ENCODE measurements at places on chromosomes 3 and 15.

DNA sequence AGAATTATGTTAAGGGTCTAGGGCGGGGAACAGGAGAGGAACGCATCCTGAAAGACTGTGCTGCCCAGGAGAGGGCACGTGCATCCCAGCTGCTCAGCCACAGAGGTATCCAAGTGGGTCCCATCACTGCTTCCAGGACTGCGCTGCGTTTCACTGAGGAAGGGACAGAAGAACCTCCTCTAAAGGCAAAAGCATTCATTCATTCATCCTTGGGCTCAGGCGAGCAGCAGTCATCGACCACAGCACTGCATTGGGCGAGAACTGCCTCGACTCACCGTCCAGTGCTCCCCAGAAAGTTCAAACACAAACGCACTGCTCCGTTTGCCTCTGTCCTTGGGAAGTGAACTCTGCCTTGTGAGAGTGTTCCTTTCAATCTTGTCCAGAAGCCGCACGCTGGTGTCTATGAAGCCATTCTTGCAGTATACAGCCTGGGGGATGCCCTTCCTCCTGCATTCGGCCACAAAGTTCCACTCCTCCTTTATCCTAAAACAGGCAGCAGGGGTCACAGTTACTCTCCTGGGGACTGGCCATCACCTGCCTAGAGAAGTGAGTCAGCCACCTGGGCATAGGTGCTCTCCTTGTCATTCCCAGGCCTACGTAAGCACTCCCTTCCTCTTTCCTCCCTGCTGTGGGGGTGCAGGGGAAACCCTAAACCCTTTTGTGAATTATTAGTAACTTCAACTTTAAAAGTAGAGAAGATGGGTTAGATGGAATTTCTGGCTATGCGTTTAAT is 21.2 kb downstream of the LRRC2 start:
- no peak for DNase-seq

DNA sequence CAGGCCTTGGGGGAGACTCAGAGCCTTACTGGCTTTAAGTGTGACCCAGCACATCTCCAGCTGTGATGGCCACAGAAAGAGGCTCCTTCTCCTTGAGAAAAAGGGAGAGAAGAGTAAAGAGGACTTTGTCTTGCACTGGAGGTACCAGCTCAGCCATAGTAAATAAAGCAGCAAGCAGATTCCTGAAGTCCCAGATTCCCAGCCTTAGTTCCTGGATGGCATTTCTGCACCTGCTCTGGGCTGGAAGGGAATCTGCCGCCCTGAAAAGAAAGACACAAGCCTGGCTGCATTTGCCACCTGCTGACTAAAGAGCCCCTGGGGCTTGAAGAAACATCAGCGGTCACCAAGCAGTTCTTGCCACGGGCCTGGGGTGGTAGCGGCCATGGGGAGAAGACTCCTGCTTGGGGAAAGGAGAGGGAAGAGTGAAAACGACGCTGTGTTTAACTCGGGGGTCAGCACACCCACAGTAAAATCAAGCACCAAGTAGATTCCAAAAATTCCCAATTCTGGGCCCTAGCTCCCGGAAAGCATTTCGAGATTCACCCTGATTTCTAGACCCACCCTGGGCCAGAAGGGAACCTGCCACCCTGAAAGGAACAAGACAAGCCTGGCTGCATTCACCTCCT is 24.2 kb upstream of the TNK2 start:
- no peak for DNase-seq

DNA sequence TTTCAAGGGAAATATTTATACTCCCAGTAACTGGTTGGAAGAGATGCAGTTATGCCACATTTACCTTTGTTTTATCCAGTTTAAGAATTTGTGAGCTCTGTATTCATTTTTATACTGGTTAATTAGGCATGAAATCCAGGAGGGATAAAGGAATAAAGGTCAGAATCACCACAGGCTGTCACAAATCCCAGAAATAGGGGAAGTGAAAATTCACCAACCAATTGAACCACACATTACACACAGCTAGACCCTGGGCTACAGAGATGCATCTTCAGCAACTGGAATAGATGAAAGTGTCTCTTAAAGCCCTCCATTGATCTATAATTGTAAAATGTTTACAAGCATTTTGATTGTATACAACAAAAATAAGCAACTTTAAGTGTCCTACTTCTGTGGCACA is 18.5 kb downstream of the SERPINI1 start:
- no peak for DNase-seq

- DNase-seq: no peak
Observed at GRCh38 chr15:47517737-47518136, 199.6 kb upstream of the SEMA6D start.

DNA sequence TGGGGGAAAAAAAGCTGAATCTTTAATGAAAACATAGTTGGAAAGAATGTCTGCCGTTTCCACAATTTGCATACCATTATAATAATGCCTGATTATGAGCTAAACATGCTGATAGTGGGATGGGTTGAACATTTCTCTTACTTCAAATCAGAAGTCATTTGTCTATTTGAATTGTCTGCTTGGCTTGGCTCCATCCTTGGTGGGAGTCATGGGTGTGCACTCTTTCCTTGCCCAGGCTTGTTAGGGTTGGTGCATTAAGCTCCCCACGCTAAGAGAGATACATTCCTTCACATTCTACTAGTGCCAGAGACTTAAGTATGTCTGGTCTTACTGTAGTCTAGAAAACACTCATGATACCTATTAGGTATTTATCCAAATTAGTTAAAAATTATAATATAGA is 121.4 kb upstream of the RARB start:
- DNase-seq: no peak

- DNase-seq: no peak
Observed at GRCh38 chr3:164060923-164061322, 1017.4 kb downstream of the SI start.

- no peak for DNase-seq
Observed at GRCh38 chr3:106065831-106066230, 197.0 kb upstream of the CBLB start.
